ENCODE measurements at places on chromosomes 5 and 9. TPM values are rescaled to one million over a fixed set of nuclear protein-coding genes. Genes with fewer than 3 reads are reported as not detected.

PDGFRB gene
- 0.34 TPM for total RNA-seq

SAXO1 gene
- not detected for total RNA-seq

MCTP1 gene
- total RNA-seq, result 50.4 TPM

TMEFF1 gene
- 0.31 TPM for total RNA-seq

STKLD1 gene
- total RNA-seq, result 4.7 TPM

NUTM2F gene
- not detected for total RNA-seq

SPATA31D4 gene
- total RNA-seq, result not detected

ANKRD31 gene
- total RNA-seq, result 0.36 TPM

DOCK2 gene
- 0.69 TPM for total RNA-seq

DOLK gene
- total RNA-seq, result 37.3 TPM

TMEM252 gene
- not detected for total RNA-seq

PLPPR1 gene
- total RNA-seq, result not detected

PCDHB11 gene
- total RNA-seq, result not detected

XRCC4 gene
- 13.4 TPM for total RNA-seq

ADAMTS13 gene
- total RNA-seq, result 1.1 TPM

WDR70 gene
- 22.7 TPM for total RNA-seq

FCN1 gene
- total RNA-seq, result not detected

DCAF12 gene
- 23.4 TPM for total RNA-seq

SOX30 gene
- total RNA-seq, result not detected

FOXB2 gene
- total RNA-seq, result not detected

TLR4 gene
- 8.0 TPM for total RNA-seq

GZMA gene
- not detected for total RNA-seq

GLDC gene
- total RNA-seq, result 47.7 TPM

TTC23L gene
- total RNA-seq, result 0.62 TPM

PCDHGA7 gene
- total RNA-seq, result 0.93 TPM

FAXDC2 gene
- total RNA-seq, result 18.2 TPM

POLE3 gene
- total RNA-seq, result 81.6 TPM

ZNF300 gene
- 3.5 TPM for total RNA-seq

DPYSL3 gene
- 15.9 TPM for total RNA-seq
